CD4-positive, alpha-beta T cell treated with Interleukin-2 at 100 ng/mL for 4 hours (primary cell): ENCODE measurements at places on chromosomes 7 and 10.

- no peak for DNase-seq
These were observed 42.0 kb upstream of the PPP2R2D start for GRCh38 chr10:131858583-131859340.

DNA sequence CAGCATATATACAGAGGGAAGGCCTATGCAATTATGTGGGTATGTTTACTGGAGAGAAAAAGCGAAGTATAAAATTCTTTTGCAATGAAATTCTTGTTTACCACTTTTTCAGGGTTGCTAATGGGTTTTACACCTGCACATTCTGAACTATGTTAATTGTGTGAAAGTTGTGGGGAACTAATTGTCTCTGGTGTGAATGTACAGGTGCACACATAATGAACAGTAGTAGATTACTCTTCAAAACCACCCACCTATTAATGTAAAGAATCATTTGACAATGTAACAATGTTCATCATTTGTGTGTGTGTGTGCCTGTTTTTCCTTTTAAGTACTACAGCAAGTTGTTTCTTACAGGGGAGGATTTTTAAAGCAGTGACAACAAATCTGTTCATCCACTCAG is 80.0 kb upstream of the FEZF1 start:
- no peak for DNase-seq

GRCh38 chr10:95416973-95417372 is 126.2 kb upstream of the PDLIM1 start:
- no peak for DNase-seq

GRCh38 chr7:84370114-84370513 is 175.5 kb upstream of the SEMA3A start:
- no peak for DNase-seq

DNA sequence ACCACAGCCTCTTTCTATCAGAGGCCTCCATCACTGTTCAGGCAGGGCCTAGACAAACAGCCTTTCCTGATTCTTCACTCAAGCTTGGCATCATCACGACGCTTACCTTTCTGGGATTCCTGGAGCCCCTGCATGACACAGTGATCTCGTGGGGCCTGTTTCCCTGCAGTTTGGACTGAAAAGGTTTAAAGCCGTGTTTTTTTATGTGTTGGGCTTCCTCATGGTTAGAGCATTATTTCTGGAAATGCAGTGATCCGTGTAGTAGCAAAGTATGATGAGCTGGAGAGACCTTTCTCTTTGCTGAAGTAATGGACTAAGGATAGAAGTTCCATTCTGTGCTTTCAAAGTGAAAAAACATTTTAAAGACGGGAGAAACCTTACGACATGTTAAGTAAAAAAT is 169.1 kb downstream of the BMPER start:
- DNase-seq, result no peak

DNA sequence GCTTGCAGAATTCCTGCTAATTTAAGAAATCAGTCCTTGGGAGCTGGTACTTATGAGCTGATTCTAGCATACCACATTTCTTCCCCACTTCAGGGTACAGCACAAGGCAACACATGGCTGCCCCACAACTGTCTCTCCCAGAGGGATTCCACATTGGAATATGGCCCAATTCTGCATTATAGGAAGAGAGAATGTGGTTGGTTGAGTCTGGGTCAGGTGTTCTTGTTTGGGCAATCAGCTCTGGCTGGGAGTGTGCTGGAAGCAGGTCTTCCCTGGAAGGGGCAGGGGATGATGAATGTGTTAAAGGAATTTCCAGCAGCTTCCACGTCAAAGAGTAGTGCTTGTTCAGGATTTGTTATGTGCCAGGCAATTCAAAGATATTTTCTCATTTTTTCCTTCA is 95.7 kb downstream of the BUB3 start:
- DNase-seq, result no peak

DNA sequence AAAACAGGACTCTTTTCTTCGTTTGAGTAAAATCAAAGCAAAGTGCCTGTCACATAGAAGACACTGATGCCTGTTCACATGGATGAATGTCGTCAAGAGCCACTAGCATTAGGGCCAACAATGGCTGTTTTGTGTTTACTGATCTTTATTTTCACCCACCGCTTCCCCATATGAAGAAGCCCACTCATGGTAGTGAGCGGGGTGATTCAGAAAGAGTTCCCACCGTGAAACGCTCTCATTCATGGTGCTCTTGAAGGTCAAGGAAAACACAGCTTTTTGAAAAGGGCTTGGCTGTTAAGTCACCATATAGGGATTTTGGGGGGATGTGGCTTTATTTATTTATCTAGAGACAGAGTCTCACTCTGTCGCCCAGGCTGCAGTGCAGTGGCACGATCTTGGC is 12.5 kb downstream of the PROSER2 start:
- no peak for DNase-seq

DNA sequence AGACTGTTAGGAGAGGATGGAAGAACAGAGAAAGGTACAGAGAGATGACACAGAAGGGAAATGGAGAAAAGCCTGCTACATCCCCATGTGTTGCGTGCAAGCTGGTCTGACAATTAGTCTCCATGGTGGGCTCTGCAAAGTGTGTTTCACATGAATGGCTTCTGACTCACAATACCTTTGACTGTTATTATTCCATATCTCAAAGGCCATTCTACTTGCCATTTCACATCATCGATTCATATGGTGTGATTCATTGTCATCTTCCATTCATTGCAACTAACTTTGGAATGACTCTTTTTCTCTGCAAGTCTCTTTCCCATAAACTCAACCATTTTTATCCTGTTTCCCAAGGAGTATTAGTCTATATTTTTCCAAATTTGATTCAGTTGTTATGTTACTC is 208.9 kb upstream of the INHBA start:
- DNase-seq, result no peak

GRCh38 chr7:154480817-154481216 is 428.6 kb downstream of the DPP6 start:
- DNase-seq, result no peak

DNA sequence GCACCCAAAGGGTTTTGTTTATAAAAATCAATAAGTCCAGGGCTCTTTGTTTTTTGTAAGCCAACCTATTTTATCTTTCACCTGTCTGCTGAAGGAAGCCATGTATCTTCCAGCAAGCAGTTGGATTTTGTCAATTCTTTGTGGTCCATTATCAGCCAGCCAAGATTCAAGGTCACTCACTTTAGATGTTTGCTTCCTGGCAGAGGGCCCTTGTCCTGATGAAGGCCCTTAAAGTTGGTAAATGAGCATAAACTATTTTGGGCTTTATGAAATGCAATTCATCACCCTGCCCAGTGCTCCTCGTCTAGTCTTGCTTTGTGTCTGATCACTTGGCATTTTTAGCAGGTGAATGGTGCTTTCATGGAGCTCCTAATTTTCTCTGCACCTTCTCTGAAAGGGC is 1004.2 kb downstream of the GRID1 start:
- DNase-seq, result no peak

- DNase-seq, result no peak
These were observed 17.2 kb downstream of the NUDCD3 start for GRCh38 chr7:44473295-44473694.

DNA sequence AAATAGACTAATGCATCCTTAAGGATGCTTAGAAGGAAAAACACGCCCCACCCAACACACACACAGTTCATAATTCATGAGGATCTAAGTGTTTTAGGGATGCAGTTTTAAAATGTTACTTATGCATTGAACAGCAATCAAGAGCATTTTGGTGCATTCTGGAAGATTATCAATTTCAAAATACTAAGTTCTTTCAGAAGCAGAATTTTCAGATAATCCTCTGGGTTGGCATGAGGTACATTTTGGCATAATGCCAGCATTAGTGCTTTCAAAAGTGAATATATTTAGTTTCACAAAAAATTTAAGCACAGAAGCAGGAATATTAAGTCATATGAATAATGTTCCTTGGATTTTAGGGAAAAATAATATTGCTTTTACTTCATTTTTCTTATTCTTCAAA is 937.1 kb downstream of the REEP3 start:
- DNase-seq, result no peak
